Epithelial cell of proximal tubule (primary cell): ENCODE measurements at places on chromosomes 3 and 15. TPM values are rescaled to one million over a fixed set of nuclear protein-coding genes. Genes with fewer than 3 reads are reported as not detected.
A peak's percentile ranks its signal among the peaks of the same experiment; 100 is the strongest.

DAZL gene
- total RNA-seq, result not detected in 2 replicates

SLC30A4 gene
- 2.1 and 2.5 TPM in 2 replicates for total RNA-seq

ALG3 gene
- 59.7 and 78.1 TPM in 2 replicates for total RNA-seq

TMEM40 gene
- 3.0 and 11.8 TPM in 2 replicates for total RNA-seq

CHST14 gene
- total RNA-seq, result 14.4 and 20.0 TPM in 2 replicates

C3orf52 gene
- total RNA-seq, result 33.6 and 55.1 TPM in 2 replicates

POC1A gene
- total RNA-seq, result 15.7 and 35.6 TPM in 2 replicates

DNA sequence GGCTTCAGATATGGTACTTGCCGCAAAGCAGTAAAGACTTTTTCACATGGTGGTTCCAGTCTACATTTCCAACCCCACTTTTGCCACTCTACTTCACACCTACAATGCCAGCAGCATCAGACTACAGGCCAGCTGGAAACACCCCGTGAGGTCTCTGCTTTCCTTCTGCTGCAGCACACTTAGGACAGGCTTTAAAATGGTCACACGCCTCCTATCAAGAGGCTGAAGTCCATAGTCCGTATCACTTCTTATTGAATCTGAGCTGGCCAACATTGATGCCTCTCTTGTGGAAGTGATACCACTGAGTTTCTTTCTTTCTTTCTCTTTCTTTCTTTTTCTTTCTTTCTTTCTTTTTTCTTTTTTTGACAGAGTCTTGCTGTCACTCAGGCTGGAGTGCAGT lies 59.8 kb downstream of the ZNF860 start:
- no peak for DNase-seq

DNA sequence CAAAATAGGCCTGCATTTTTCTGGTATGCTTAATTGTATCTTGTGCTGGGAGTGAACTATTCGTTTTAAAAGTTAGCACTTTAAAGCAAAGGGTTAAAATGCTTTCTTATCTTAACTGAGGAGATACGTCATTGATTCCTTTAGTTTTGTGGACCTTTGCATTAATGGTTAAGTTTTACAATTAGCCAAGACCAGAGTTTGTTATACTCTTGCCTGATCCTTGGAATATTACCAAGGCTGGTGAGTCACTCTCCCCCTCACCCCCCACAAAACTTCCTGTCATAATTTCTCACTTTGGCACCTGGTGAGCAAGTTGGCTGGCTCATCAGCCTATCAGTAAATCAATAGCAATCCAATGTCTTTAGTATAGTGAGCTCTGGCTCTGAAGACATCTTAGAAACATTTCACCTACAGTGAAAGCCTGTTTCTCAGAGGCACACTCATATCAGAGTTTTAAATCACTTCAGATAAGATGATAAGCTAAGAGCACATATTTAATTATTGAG lies 26.7 kb downstream of the SLC2A2 start:
- peak; percentile 69 for DNase-seq

- peak; percentile 61 for DNase-seq
These were observed 81.8 kb downstream of the WWTR1 start for GRCh38 chr3:149575961-149576564.

DNA sequence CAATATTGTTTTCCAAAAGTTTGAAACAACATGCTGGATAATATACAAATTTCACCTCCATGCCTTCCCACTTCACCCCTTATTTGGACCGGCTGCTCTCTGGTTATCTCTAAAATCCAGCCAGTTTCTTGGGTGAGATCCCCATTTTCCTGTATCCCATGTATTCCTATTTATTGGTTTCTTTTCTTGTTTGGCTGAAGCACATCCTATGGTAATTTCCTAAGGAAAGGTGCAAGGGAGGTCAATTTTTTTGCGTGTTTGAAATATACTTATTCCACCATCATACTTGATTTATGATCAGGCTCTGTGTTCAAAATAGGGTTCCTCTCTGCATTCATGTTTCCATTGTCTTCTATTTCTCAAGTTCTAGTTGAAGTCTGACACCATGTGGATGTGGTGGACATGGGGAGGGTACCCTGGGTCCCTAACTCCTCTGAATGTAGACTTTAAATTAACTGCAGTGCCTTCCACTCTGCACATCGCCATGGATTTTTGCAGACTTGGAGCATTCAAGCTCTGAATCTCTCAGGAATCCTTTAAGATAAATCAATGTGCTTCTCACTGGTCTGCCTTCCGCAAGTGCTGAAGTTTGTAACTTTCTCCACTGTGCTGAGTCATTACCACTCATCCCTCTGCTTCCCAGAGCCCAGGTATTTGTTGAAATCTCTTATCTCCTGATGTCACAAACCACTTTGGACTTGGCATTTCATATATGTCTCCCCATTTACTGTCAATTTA lies 52.1 kb upstream of the TLE3 start:
- DNase-seq, result no peak

GRCh38 chr15:88695101-88695500 lies 56.3 kb downstream of the ISG20 start:
- no peak for DNase-seq

- DNase-seq, result no peak
These were observed 132.2 kb downstream of the KLF13 start for GRCh38 chr15:31458596-31459399.

DNA sequence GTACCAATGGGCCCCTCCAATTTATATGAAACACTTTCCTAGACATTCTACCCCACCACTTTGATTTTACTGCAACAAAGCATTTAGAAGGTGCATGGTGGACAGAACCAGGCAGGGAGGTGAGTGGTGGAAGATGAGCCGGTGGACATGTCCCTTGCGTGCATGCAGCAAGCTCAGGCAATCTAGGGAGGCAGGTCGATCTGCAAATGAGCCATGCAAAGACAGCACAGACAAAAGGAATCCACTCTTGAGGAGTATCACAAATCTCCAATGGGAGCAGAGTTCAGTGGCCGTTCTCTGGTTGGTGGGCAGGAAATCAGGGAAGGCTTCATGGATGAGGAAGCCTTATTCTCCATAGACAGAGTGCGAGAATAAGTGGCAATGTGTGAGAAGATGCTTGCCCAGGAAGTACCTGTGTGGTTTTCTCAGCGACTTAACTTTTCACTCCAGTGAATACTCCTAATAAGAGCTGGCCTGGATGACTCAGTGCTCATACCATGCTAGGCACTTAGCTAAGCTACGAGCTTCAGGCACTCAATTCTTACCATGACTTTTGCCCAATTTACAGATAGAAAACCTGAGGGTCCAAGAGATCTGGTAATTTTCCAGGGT lies 152.5 kb downstream of the FOXP1 start:
- DNase-seq, result peak; percentile 79

GRCh38 chr3:136141291-136141785 lies 54.8 kb downstream of the MSL2 start:
- no peak for DNase-seq

DNA sequence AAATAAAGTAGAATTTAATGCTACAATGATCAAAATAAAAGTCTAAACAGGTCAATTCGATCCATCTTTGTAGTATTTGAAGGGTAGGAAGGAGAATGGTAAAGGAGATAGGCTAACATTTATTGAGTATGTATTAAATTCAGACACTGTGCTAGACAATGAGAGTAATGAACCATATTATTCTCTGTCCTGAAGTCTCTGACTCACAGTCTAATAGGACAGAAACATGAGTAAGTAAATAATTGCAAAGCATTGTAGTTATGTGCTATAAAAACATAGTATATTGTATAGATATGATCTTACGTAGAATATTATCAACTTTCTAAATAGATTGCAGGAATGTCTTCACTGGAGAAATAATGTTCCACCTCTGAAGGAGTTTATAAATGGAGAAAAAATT lies 64.5 kb downstream of the MDFIC2 start:
- no peak for DNase-seq

DNA sequence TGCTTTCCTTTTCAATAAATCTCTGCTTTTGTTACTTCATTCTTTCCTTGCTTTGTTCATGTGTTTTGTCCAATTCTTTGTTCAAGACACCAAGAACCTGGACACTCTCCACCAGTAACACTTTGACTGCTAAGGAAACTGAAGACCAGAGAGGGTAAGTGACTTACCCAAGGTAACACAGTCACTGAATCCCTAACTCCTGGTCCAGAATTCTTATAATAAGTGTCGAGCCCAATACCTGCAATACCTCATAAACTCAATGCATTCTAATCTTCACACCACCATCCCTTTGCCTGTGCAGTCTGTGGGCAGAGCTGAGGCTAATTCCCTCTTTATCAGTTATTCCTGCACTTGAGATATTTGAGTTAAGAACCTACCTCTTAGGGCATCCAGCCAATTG lies 237.8 kb downstream of the UACA start:
- DNase-seq, result no peak

DNA sequence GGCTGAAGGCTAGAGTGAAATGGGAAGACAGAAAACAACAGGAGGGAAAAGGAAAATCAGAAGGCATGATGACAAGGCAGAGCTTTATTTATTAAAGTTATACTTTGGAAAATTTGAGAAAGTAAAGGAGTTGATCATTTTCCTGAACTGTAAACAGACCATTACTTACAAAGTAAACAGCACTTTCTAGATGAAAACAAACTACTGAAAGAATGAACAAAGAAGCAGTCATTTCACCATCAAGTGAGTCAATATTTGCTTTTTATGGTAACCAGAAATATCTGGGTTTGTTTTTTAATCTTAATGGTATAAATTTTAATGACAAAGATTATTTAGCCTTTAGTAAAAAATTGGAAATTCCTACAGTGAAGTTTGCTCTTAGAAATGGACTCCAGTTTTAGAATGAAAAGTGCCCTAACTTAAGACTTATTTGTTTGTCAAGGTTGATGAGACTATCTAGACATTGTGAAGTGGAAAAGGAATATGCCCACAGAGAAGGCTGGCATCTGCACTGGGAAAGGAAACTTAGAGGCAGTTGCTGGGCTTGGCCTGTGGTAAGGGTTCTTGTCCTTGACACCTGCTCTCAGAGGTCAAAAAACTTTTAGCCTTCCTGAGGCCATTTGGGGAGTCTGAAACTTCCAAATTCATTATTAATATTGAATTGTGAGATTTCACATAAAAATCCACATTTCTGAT lies 47.2 kb downstream of the SPTSSB start:
- no peak for DNase-seq

DNA sequence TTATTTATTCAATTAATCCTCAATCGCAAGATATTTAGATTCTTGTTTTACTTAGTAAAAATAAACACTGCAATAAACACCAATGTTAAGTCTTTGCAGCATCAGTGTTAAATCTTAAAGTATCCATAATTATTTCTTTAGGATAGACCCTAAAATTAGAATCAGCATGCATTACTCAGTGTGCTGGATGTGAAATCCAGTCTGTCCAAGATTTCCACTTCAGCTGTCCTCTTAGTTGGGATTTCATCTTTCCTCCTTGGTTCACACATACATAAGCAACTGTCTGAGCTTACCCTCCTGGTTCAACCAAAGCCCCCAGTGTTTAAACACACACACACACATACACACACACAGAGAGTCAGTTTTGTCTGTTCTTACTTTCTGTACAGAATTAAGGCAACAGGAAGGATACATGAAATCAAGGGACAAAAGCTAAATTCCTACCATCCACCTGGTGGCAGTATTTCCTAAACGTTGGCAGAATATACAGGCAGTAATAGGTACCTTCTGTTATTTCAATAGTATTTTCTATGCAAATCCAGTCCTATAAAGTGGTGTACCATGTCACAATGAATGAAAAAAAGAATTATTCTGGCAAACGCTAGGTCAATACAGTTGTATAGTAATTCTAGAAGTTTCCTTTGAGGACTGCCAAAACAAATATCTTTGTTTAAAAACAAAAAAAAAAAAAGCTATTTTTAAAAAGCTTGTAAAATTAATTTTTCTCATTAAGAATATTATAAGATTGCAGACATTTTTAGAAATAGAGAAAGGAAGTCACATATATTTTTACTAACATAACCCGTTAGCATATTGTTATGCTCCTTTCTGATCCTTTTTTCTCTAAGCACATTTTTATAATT lies 27.3 kb upstream of the DMXL2 start:
- peak; percentile 37 for DNase-seq

DNA sequence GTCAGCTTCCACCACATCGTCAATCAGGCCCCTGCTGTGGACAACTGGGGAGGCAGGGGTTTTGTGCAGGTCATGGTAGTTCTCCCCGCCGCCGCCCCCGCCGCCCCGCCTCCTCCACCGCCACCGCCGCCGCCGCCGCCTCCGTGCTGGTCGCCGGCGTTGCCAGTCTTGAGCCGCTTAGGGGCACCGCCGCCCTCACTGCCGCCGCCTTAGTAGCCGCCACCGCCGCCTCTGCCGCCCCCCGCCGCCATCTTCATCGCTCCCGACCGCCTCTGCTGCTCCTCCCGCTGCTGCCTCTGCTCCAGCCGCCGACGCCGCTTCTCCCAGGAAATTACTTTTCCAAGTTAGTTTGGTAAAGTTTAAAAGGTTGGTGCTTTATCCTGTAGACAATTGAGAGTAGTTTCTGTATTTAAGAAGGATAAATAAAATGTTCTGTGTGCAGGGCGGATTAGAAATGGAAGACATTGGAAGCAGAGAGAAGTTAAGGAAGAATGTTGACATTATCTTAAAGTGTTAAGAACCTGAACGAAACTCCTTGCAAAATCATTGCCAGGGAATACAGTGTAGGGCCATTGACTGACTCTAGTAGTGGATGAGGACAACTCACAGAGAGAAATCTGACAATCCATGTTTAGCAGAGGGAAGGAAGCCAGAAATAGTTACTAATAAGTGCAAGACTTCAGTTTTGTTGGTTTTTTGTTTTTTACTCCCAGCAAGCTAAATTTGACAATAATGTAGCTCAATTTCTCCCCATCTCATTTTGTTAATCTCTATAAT lies 53.0 kb upstream of the GOLGA8A start:
- no peak for DNase-seq

DNA sequence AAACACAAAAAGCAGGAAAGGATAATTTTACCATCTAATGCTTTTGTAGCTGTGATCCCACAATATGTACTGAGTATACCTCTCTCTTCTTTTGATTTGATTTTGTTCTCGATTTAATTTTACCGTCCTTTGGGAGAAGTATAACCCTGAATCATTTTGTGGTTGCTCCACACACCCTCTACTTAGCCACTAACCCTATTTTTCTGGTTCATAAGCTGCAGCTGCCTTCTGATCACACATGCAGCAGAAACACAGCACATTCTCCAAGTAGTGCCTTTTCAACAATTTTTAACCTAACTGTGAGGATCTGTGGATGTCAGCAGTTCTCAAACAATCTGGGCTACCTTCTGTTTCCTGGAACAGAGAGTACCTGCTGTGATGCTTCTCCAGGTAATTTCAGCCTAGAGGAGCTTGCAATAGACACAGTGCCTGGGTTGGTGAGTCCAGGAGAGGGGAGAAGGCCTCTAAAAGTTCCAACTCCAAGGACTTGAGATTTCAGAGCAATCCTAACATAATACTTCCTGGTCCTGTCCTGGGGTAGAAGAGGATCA lies 40.3 kb downstream of the HGD start:
- no peak for DNase-seq

GRCh38 chr3:117793622-117794265 lies 1084.2 kb downstream of the TUSC7 start:
- no peak for DNase-seq

DNA sequence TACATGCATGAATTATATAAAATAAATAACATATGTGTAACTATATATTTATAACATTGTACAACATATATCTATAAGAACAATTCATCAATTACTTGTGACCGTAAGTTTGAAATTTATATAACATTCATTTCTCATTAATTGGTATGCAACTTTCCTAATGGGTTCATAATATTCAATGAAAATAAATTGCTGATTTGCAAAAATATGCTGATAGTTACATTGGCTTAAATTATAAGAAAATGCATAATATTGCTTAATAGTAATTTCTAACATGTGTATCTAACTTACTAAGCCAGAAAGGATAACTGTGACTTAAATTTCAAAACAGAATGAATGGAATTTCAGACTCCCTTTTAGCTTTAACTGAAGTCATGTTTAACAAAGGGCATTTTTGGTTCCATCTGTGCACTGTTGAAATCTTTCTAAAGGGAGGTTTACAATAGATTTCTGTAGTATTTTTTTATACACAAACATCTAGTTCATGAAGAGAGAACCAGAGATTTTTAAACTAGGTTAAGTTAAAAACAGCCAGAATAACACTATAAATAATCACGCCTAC lies 310.9 kb downstream of the TBC1D5 start:
- DNase-seq, result no peak
